Omental fat pad (tissue), 4 donors: ENCODE measurements at places on chromosomes 4 and X.

GRCh38 chrX:105297041-105297440 lies 76.5 kb upstream of the TEX13A start:
- no peak for DNase-seq

DNA sequence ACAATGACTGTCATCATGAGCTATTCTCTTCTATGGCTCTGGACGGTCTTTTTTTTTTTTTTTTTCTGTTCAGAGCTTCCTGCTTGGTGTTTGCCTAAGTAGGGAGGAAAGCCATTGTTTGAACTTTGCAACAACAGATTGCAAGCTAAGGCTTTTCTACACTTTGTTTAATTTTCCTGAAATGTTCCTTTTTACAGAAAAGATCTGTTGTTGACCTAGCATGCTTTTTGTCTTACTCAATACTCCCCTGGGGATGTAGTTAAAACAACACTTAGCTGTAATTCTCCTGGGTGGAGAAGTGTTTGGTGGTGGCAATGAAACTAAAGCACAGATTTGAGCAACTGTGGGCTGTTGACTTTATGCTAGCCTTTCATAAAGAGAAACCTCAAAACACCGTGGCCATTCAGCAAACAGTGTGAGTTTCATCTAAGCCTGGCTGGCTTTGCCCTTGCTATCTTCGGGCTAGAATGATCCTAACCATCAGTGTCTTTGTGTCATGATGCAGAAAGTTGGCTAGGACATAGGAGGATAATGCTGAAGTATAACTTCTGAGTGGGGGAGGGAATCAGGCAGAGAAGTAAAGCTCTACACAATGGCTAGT lies 110.5 kb downstream of the ANXA3 start:
- no peak for DNase-seq

GRCh38 chr4:68176500-68176899 lies 46.8 kb upstream of the TMPRSS11F start:
- DNase-seq, result no peak

GRCh38 chrX:51795136-51795535 lies 51.9 kb downstream of the GSPT2 start:
- no peak for DNase-seq

- no peak for DNase-seq
These were observed 231.1 kb upstream of the CENPE start for GRCh38 chr4:103429283-103429682.

- DNase-seq, result no peak
These were observed 104.2 kb downstream of the TMEM131L start for GRCh38 chr4:153570228-153570973.

- no peak for DNase-seq
These were observed 587 bp downstream of the CD99 start for GRCh38 chrX:2691543-2692220.

DNA sequence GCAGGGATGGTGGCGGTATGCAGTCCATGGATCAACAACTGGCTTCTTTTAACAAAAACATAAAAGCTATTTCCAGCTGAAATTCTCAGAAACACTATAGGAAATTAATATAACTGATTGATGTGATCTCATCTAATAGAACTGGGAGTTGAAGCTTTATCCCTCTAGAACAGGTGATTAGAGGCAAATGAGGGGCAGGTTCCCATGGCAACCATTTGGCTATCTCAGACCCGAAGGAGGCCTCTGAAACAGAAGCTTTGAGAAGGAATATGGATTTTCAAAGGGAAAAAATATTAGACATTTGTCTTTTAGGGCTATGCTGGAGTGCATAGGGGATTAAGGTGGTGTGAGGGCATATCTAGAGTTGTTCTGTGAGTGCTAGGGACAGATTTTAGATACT lies 50.0 kb downstream of the IGSF1 start:
- no peak for DNase-seq

DNA sequence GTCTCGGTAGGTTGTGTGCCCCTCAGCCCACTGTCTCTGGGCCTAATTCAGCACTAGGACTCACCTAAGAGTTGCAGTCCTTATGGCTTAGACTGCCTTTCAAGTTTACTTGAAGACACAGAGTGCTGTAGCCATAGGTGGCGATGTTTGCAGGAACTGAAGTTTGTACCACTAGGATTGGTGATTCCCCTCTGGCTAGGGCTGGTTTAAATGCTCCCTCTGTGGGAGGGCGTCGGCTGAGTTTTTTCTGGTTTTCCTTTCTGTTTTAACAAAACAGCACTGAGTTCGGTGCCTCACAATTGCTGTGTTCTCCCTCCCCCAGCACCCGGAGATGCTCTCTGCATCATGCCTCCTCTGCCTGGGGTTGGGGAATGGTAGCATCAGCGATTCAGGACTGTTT lies 480.9 kb downstream of the PCDH11X start:
- DNase-seq, result no peak

- no peak for DNase-seq
These were observed 68.6 kb downstream of the PRSS12 start for GRCh38 chr4:118284169-118284568.

GRCh38 chr4:148845609-148846008 lies 403.4 kb upstream of the NR3C2 start:
- no peak for DNase-seq

- DNase-seq, result no peak
These were observed 124.6 kb downstream of the COL4A6 start for GRCh38 chrX:108313669-108314068.

- DNase-seq, result no peak
These were observed 292.6 kb upstream of the KLF3 start for GRCh38 chr4:38371391-38371851.

DNA sequence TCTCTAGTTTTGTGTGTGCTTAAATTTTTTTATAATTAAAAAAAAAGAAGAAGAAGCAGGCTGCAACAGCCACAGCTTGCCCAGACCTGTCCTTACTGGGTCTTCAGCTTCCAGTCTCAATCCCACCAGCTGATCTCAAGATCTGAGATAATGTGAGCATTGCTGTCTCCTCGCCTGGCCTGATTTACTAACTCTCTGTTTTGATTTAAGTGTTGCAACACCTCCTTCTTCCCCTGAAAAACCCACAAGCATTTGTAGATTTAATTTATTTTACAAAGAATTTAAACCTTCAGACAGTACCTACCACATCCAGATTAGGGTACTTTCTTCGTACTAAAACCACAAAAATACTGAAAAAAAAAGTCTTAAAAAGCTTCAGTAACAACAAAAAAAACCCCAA lies 38.0 kb downstream of the FAM241A start:
- no peak for DNase-seq

- no peak for DNase-seq
These were observed 460.5 kb downstream of the SH3BGRL start for GRCh38 chrX:81662381-81662780.

GRCh38 chr4:151804821-151805220 lies 44.0 kb upstream of the GATB start:
- no peak for DNase-seq

GRCh38 chrX:140141444-140142029 lies 176.2 kb upstream of the CXorf66 start:
- no peak for DNase-seq

GRCh38 chrX:150635952-150636351 lies 57.2 kb upstream of the MTMR1 start:
- no peak for DNase-seq

DNA sequence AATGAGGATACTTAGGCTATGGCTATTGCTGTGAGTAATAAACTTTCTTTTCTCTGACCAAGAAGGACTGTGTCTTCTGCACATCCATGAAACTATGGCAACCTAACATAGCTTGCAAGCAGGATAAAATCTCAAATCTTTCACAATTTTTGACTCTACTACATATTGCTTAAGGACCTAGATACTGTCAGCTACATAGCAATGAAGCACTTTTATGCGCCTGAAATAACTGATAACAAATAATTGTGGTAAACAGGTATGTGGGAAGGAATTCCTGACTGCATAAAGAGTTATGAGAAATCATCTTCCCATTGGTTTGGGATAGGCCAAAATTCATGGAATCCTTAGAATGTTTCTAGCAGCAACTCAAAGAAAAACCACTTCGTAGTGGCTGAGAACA lies 41.2 kb upstream of the PDGFC start:
- DNase-seq, result no peak

DNA sequence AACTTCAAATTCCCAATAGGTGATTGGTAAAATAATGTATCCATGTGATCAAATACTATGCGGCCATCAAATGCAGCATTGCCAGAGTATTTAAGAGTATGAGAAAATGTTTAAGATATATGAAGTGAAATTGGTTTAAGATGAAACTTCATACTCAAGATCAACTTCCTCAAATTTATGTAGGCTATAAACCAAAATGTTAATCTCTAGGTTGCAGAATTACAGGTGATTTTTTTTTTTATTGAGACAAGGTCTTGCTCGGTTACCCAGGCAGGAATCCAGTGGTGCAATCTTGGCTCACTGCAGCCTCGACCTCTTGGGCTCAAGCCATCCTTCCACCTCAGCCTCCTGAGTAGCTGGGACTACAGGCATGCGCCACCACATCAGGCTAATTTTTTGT lies 25.3 kb downstream of the ACSL4 start:
- no peak for DNase-seq

GRCh38 chrX:95878874-95879273 lies 805.8 kb upstream of the DIAPH2 start:
- DNase-seq, result no peak

DNA sequence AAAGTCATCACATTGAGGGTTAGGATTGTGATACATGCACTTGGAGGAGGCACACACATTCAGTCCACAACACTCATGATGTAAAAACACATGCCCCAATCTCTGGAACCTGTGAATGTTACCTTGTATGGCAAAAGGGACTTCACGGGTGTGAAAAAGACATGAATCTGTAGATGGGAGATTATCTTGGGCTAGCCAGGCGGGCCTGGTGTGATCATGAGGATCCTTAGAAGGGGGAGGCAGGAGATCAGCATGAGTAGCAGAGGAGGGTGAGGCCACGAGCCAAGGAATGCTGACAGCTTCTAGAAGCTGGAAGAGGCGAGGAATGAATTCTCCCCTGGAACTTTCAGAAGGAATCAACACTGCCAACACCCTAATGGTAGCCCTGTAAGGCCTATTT lies 77.5 kb upstream of the ENPP6 start:
- no peak for DNase-seq

DNA sequence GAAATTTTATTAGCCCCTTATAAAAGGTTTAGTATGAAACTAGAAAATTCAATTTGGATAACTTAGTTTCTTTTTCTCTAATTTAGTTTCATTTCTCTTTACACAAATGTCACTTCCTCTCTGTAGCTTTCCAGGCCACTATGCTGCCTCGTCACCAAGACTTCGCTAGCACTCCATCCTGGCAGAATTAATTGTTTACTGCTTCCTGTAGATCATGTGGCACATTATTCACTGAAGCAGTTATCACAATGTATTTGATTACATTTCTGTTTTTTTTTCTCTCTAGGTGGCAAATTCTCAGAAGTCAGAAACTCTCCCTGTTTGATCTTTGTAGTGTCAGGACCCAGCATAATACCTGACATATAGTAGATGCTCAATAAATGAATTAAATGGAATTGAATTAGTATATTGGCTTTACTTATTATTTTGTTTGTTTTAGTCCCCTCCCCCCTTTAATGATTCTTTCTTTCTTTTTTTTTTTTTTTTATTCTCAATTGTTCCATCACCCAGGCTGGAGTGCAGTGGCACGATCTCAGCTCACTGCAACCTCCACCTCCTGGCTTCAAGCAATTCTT lies 9.3 kb upstream of the SAT1 start:
- no peak for DNase-seq

DNA sequence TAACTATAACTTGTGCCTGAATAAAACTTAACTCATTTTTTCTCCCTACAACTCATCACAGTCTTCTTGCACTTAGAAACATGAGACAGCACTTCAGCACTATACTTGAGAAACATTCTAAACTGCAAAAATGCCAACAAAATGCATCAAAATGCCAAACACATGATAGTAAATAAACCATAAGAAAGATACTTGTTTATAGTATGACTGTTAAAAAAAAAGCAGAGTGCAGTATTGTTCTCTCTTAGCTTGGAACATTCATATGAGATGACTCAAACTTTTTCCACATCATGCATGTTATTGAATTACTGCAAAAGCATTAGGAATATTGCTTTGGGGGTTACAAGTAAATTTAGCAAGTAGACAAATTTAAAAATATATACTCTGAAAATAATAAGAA lies 135.7 kb upstream of the ANXA10 start:
- DNase-seq, result no peak

GRCh38 chr4:102843938-102844337 lies 16.6 kb upstream of the UBE2D3 start:
- DNase-seq, result no peak

DNA sequence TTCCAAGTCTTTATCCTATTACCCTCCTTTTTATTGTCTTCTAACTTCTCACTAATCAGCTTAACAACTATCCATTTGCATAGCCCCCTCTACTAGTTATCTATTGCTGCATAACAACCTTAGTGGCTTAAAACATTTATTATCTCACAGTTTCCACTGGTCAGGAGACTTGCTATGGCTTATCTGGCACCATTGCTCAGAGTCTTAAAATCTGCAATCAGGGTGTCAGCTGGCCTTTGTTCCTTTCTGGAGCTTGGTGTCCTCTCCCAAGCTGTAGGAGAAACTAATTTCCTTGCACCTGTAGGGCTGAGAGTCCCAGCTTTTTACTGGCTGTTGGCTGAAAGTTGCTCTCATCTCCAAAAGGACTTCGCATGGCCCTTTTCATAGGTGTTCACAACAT lies 137.0 kb upstream of the SMIM31 start:
- DNase-seq, result no peak

- DNase-seq, result no peak
These were observed 3.3 kb upstream of the HMGB2 start for GRCh38 chr4:173337463-173337862.

DNA sequence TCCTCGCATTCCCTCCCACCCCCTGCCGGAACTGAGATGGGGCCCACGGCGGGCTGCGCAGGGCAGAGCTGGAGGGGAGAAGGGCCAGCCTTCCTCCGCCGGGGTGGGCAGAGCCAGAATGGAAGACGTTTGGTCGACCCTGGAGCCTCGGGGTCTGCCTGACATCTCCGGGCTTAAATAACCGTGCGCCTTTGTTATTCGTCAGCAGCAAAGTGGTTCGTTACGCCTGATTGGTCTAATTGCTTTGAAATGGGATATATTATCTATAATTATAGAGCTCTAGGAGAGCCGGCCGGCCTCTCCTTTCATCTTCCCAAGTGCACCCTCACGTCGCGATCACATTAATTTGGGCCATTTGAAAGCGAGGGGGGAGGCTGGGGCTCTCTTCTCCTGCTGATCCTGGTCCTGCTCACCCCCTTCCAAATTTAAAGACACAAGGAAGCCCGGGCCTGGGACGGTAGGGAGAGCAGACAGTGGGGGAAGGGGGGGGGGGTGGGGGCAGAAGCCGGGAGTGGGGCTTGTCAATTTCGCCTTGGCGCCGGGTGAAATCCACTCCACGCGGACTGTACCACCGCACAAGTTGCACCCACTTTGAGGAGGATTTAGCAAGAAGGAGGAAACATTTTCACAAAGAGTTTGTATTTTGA lies 4.7 kb upstream of the MSX1 start:
- no peak for DNase-seq

GRCh38 chrX:88135735-88136134 lies 611.3 kb upstream of the CPXCR1 start:
- DNase-seq, result no peak

- DNase-seq, result no peak
These were observed 131.5 kb upstream of the LDB2 start for GRCh38 chr4:17029964-17030363.
